ENCODE measurements at places on chromosomes 5 and 9. TPM values are rescaled to one million over a fixed set of nuclear protein-coding genes. Genes with fewer than 3 reads are reported as not detected.

Gene FREM1
- total RNA-seq, result 0.56 TPM

Gene TLX3
- not detected for total RNA-seq

Gene PURA
- total RNA-seq, result 33.6 TPM

Gene ACTBL2
- total RNA-seq, result not detected

Gene CTNND2
- under 0.01 TPM for total RNA-seq

Gene RGS3
- total RNA-seq, result 229 TPM

Gene IL4
- total RNA-seq, result not detected

Gene RLN2
- total RNA-seq, result not detected

Gene KCNIP1
- total RNA-seq, result not detected

Gene ADAMTS2
- 36.5 TPM for total RNA-seq

Gene ALAD
- total RNA-seq, result 27.1 TPM

All from aortic smooth muscle cell (primary cell).